C1 segment of cervical spinal cord (tissue), 14 donors: ENCODE measurements at places on chromosomes 1 and 21.

- DNase-seq: no peak
These were observed 49.8 kb downstream of the TPR start for GRCh38 chr1:186325239-186325638.

DNA sequence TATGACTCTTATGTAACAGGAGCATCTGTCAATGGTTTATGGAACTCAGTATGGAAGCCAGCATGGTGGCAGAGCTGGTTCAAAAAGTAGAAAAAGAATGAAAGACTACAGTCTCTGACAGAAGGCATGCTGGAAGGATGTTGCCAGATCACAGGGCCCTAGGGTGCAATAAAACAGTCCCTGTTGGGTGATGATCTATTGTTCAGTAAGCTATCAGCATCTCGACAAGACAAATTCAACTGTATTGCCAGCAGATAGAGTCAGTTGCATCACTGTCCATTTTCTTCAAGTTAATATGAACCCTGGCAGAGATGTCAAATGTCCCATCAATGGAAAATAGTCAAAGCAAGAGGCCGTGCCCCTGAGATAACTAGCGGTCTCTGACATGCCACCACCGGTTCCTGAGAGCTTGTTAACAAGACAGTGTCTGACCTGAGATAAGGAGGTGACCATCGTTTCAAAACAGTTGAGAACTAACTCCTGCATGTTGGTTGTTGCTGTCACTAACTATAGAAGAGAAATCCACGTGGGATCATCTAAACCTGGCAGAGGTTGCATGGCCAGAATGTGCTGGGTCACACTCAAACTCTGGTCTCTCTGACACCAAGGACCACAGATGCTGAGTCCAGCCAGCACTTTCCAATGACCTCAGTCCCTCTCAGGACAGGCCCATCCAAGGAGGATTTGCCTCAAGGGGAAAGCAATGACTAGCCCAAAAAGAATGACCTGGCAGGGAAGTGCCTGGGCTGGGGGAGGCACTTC, 125.9 kb downstream of the RIPK4 start:
- no peak for DNase-seq

GRCh38 chr1:10143961-10144485, 66.3 kb upstream of the KIF1B start:
- no peak for DNase-seq

- no peak for DNase-seq
These were observed 876 bp downstream of the ALDH9A1 start for GRCh38 chr1:165697491-165697880.

GRCh38 chr1:231094421-231094820, 54.4 kb upstream of the FAM89A start:
- no peak for DNase-seq

DNA sequence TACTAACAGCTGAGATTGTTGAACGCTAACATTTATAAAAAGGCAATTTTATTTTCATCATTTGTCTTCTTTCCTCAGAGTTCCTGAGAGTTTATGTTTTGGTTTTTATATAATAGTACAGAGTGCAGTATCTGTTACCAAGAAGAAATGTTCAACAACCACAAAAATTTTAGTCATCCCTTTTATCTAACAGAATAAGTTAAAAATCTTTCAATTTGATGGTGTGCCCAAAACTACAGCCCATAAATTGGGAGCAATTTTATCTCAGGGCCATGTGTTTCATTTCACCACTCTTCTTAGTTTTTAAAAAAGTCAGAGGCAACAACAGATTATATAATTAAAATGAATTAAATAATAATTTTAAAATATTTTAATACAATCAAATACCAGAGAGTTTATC, 37.1 kb downstream of the NEXN start:
- no peak for DNase-seq

DNA sequence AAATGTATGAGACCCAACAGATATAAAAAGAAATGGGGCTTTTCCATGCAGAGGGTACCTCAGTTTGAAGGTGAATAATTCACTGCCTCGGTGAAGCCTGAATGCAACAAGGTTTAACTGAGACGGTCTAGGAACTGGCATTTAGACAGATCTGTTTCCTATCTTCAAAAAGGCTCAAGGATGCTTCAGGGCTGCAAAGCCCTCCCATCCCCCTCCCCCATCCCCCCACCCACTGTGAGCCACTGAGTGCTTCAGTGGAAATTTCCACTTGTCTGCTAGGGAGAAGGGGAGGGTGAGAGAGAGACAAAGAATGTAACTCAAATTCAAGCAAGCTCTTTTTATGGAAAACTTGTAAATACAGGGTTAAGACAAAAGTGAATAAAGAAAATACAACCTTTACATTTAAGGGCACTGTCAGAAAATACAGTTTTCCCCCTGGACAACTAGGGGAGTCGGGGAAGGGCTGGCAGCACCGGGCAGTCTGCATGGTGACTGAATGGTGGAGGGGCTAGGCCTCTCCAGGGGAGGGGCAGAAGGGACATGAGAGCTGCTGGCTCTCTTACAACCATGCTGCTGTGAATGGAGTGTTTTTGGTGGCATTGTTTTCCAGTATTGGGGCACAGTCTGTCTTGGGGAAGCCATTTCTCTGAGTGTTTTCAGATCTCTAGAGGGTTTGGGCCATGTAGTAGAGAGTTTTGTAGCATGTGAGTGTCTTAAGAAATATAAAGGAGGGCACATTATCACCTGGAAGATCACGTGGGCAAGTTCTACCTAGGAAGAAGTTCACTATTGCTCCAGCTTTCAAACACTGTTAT, 56.7 kb downstream of the MRPS6 start:
- DNase-seq: no peak

DNA sequence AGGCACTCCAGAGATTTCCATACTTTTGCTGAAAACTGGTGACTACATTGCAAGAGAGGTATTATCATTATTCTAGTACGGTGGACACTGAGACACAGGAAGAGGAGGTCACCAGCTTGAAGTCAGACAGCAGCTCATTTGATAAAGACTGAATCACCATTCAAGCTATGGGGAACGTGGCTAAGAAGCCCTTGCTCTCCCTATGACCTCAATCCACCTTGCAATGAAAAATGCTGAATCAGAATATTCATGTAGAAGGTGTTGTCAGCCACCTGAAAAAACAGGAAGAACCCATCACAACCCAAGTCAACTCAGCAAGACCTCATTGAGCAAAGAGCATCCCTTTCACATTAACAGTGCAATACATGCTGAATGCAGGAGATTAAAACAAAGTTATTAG, 59.0 kb upstream of the FGGY start:
- DNase-seq: no peak

DNA sequence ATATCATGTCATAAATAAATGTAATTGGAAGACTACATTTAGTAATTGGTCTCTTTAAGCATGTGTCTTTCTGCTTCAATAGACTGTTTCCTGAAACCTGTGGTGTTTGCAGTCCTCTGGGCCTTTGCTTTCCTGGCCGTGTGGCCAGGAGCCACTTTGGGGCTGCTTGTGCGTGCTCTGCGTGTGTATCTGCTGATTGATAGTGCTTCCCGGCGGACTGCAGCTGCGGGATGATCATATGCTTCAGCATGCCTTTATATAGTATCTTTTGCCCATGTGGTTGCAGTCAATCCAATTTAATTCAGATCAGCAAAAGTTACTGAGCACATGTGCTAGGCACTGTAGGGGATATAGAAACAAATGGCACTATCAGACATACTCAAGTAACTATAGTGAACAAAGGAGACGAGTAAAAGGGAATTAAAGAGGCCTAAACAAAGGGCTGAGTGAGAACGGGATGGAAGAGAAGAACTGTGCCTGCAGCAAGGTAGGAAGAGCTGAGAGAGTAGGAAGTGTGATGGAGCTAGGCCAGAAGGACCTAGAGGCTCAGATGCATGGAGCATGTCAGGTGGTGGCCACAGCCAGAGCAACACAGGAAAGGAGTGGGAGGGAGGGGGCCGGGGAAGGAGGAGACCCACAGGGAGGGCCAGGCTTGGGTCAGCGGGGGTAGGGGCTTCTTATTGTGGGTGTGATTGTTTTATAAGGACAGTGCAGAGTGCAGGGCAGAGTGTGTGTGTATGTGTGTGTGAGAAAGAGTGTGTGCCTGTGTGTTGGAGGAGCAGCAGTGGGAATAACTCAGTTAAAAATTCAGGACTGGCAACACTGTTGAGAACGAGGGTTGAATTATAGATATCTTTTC, 27.2 kb upstream of the TTF2 start:
- no peak for DNase-seq
